ENCODE measurements at places on chromosomes 5 and 9.

DNA sequence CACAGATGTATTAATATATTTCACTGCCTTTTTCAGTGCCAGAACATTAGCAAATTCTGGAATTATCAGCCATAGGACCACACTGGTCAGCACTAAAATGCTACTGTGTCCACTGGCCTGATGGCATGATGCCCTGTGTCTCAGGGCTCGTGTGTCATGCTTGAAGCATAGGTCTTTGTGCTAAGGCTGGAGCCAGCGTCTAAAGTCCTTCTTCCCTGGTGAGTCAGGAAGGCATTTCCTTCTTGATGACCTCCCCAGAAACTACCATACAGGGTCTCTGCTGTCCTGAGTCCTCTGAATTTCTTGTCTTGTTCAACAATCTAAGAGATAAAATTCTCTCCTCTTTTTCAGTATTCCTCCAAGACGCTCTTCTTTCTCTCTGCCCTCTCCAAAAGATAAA is 489.9 kb downstream of the PSAT1 start:
- no peak for DNase-seq

- DNase-seq = no peak
These were observed 224.4 kb downstream of the TENT4A start for GRCh38 chr5:6937677-6938076.

DNA sequence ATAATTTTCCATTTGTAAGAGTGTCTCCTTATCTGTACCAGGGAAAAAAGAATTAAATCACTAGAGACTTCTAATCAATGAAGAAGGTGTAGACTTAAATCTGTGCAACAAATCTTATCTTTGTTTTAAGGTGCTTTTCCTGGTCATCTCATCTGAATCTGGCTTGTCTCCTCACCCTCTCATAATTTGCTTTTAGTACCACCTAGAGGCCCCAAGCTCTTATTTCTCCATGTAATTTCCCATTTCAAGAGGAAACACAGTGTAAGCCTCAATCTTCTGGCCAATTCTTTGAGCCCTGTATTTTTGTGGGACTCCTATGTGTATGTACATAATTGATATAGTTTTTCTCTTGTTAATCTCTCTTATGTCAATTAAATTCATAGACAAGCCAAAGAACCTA is 1975.3 kb upstream of the CDH6 start:
- DNase-seq = no peak

- no peak for DNase-seq
These were observed 232.5 kb downstream of the PJA2 start for GRCh38 chr5:109177227-109177626.

GRCh38 chr5:38422622-38423021 is 133.8 kb downstream of the LIFR start:
- DNase-seq = no peak

- no peak for DNase-seq
These were observed 26.4 kb downstream of the WHRN start for GRCh38 chr9:114478871-114479270.

DNA sequence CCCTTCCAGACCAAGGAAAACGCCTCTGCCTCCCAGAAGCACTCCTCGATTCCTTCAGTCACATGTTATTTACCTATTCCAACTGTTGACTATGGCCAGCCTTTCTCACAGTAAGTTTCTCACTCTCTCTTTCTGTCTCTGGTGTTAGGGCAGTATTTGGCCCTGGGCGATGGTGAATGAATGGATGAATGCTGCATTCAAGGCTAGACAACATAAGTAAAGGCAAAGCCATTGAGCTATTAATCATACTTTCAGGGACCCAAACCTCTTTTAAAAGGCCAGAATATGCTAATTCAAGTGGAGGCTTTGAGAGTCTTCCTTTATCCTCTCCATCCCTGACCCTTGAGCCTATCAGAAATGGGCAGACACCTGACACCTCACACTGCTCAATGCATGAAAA is 78.5 kb downstream of the SEC61B start:
- no peak for DNase-seq

DNA sequence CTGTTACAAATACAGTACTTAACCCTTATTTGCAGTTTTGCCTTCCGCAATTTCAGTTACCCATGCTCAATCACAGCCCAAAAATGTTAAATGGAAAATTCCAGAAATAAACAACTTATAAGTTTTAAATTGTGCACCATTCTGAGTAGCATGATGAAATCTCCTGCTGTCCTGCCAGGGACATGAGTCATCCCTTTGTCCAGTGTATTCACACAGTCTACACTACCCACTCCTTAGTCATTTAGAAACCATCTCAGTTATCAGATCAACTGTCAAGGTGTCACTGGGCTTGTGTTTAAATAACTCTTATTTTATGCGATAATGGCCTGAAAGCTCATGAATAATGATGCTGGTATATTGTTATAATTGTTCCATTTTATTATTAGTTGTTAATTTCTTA is 95.8 kb downstream of the PLCXD3 start:
- no peak for DNase-seq

- no peak for DNase-seq
These were observed 454.5 kb upstream of the ZNF608 start for GRCh38 chr5:125200866-125201373.

- no peak for DNase-seq
These were observed 151.7 kb upstream of the RAPGEF1 start for GRCh38 chr9:131891598-131891997.

GRCh38 chr9:129881547-129882324 is 46.5 kb downstream of the USP20 start:
- DNase-seq = no peak

GRCh38 chr5:146345240-146345577 is 6.6 kb downstream of the POU4F3 start:
- DNase-seq = no peak

All from stimulated activated CD4-positive, alpha-beta T cell treated with anti-CD3 and anti-CD28 coated beads, Interleukin-4, amount 100 ng/mL, for 1 hour (primary cell).